ENCODE measurements at places on chromosomes 16 and 17.

GRCh38 chr16:83717308-83717707, 90.5 kb upstream of the HSBP1 start:
- DNase-seq: no peak

DNA sequence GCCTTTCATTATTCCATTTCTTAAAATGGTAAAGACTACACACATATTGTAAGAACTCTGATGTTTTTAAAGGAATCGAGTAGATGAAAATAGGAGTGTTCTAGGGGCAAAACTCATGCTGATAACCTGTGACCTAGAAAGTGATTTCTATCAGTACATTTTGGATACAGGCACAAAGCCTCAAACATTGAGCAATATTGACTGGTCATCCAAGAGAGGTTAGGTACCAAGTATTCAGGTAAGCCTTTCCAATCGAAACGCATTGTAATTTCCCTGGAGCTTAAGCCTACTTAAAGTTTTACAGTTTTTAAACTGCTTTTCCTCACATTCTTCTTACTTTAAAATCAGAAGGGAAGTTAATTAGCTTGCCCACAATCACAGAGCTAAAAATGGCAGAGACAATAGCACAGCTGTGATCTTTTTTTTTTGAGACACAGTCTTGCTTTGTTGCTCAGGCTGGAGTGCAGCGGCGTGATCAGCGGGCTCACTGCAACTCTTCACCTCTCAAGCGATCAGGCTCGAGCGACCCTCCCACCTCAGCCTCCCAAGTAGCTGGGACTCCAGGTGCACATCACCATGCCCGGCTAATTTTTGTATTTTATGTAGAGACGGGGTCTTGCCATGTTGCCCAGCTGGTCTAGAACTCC, 3.3 kb downstream of the GOT2 start:
- no peak for DNase-seq

- no peak for DNase-seq
Observed at GRCh38 chr17:62716834-62717588, 89.5 kb downstream of the MRC2 start.

DNA sequence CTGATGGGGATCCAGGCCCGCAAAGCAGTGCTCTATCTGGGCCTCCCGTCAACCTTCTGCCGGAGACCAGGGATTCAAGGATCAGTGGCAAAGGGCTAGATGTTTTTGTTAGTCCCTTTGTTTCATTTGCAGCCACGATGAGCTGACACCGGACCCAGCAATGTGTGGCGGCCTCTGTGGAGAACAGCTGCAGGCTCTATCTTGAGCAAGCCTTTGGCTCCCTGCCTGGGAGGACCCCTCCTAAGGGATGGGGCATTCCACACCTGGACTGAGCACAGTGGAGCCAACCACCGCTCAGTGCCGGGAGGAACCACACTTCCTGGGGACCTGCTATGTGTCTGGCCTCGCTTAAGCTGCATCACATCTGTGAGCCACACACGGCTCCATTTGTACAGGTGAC, 215.8 kb downstream of the RBFOX3 start:
- peak; percentile 25 for DNase-seq

DNA sequence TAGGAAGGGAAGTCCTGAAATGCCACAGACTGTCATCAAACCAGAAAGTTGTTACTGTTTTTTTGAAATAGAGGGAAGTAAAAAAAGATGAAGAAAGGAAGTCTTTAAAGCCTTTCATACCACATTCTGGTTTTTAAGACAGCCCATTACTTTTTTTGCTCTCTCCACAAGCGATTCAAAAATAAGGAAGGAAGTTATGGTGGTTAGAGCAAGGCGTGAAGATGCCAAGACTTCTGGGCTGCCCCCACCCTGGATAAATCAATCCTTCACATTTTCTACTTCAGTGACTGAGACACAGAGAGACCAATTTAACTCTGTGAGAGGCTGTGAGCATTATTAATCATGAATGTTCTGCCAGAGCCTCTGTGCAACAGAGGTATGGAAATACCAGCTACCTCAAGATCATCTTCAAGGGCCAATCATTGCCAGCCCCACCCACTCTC, 82.3 kb upstream of the BCAR1 start:
- DNase-seq: no peak

Measured in NCI-H2171 treated with DMSO at 0.1 percent for 48 hours (cell line).